CD8-positive, alpha-beta memory T cell (primary cell): ENCODE measurements at places on chromosomes 6 and 20.

GRCh38 chr6:17361013-17361412 is 32.4 kb upstream of the CAP2 start:
- DNase-seq = no peak
- H3K4me1 ChIP-seq = no peaks in the 10 kb centered on the region
- no peak overlapping the region for H3K27ac ChIP-seq
- H3K4me3 ChIP-seq = no peak overlapping the region

- H3K4me3 ChIP-seq = no peak overlapping the region
- H3K36me3 ChIP-seq = no peaks in the 10 kb centered on the region
- H3K4me1 ChIP-seq = no peaks in the 10 kb centered on the region
These were observed 122.3 kb downstream of the B3GAT2 start for GRCh38 chr6:70834520-70834919.

DNA sequence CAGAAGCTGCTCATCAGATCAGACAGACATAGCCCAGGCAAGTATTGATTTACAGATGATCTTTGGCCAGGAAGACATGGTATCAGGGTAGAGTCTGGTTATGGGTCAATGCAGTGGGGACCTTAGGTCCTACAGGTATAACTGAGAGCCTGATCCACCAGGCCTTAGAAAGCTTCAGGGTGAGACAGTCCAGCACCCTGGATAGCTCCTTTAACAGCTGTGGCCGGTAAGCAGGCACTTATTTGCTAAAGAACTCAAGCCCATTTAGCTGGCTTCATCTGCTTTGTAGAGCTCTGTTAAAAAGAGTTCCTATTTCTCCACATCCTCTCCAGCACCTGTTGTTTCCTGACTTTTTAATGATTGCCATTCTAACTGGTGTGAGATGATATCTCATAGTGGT is 39.6 kb downstream of the ESR1 start:
- H3K27ac ChIP-seq = no peak overlapping the region
- no peak overlapping the region for H3K4me3 ChIP-seq
- H3K36me3 ChIP-seq = no peaks in the 10 kb centered on the region
- H3K27me3 ChIP-seq = no peaks in the 10 kb centered on the region

- no peak overlapping the region for H3K27ac ChIP-seq
- H3K4me3 ChIP-seq = no peak overlapping the region
- no peaks in the 10 kb centered on the region for H3K27me3 ChIP-seq
- no peaks in the 10 kb centered on the region for H3K36me3 ChIP-seq
- DNase-seq = no peak
These were observed 3.9 kb downstream of the PRDM1 start for GRCh38 chr6:106090001-106090400.

GRCh38 chr6:146341493-146342230 is 202.0 kb upstream of the RAB32 start:
- DNase-seq = no peak
- H3K27me3 ChIP-seq = no peaks in the 10 kb centered on the region
- no peaks in the 10 kb centered on the region for H3K4me1 ChIP-seq
- H3K27ac ChIP-seq = no peak overlapping the region
- no peaks in the 10 kb centered on the region for H3K36me3 ChIP-seq

- no peak for DNase-seq
- no peaks in the 10 kb centered on the region for H3K36me3 ChIP-seq
- H3K4me3 ChIP-seq = no peak overlapping the region
- no peak overlapping the region for H3K27ac ChIP-seq
- no peaks in the 10 kb centered on the region for H3K27me3 ChIP-seq
These were observed 164.9 kb downstream of the ARHGAP18 start for GRCh38 chr6:129544892-129545612.

DNA sequence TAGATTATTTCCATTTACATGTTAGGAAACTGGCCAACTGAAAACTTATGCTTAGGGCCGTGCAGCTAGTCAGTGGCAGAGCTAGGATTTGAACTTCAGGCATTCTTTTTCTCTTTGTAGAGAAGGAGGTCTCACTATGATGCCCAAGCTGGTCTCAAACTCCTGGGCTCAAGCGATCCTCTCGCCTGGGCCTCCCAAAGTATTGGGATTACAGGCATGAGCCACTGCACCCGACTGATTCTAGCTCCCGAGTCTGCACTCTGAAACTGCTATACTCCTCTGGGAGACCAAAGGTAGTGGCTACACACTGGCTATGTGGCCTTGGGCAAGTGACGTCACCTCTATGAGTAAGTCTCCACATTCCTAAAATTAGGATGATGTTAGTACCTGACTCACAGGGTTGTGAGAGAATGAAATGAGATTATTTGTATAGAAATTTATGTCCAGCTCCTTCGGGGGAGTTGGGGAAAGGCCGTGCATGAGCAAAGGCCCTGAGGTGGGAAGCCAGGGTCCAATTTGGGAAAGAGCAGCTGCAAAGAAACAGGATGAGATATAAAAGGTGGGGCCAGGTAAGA is 6.4 kb downstream of the PLTP start:
- H3K27ac ChIP-seq = no peak overlapping the region
- no peak for DNase-seq

GRCh38 chr20:25295386-25296093 is 47.7 kb downstream of the PYGB start:
- no peak overlapping the region for H3K4me3 ChIP-seq
- H3K27ac ChIP-seq = no peak overlapping the region
- no peak for DNase-seq
- H3K36me3 ChIP-seq = no peaks in the 10 kb centered on the region
- H3K27me3 ChIP-seq = no peaks in the 10 kb centered on the region

GRCh38 chr6:29624520-29624961 is 8.4 kb downstream of the GABBR1 start:
- no peak for DNase-seq
- no peak overlapping the region for H3K4me3 ChIP-seq
- no peaks in the 10 kb centered on the region for H3K36me3 ChIP-seq

- H3K27ac ChIP-seq = no peak overlapping the region
- H3K27me3 ChIP-seq = no peaks in the 10 kb centered on the region
- no peaks in the 10 kb centered on the region for H3K36me3 ChIP-seq
- no peak overlapping the region for H3K4me3 ChIP-seq
- H3K4me1 ChIP-seq = peaks cover 27% of the 10 kb centered on the region
These were observed 64.2 kb downstream of the SGK1 start for GRCh38 chr6:134253681-134254080.

DNA sequence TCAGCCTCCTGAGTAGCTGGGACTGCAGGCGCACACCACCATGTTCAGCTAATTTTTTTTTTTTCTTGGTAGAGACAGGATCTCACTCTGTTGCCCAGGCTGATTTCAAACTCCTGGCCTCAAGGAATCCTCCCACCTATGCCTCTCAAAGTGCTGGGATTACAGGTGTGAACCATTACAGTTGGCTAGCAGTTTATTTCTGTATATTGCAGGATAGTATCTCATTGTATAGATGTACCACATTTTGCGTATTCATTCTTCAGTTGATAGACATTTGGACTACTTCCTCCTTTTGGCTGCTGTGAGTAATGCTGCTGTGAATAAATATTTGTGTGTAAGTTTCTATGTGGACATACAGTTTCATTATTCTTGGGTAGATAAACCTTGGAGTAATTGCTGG is 32.9 kb downstream of the ASXL1 start:
- peaks cover 24% of the 10 kb centered on the region for H3K4me1 ChIP-seq
- H3K36me3 ChIP-seq = peaks cover 9% of the 10 kb centered on the region
- no peak for DNase-seq
- H3K27ac ChIP-seq = no peak overlapping the region

GRCh38 chr6:106557837-106558236 is 71.5 kb downstream of the RTN4IP1 start:
- no peaks in the 10 kb centered on the region for H3K4me1 ChIP-seq
- H3K27me3 ChIP-seq = no peaks in the 10 kb centered on the region
- DNase-seq = no peak
- no peak overlapping the region for H3K27ac ChIP-seq
- peaks cover 30% of the 10 kb centered on the region for H3K36me3 ChIP-seq

DNA sequence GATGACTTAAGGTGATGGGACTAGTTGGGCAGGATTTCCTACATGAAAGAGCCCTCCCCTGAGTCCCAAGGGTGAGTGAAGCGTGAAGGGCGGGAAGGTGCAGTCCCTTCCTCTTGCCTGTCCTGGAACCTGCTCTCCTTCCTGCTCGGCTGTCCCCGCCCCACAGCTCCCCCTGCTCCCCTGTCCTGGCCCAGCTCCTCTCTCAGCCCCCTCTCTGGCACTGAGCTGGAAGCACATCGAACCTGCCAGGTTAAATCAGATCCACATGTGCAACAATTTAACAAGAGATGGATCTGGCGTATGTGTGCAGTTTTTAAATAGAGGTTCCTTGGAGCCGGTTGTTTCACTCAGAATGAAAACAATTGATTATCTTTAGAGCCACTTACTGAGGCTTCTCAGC is 95.0 kb downstream of the LRFN2 start:
- H3K4me3 ChIP-seq = no peak overlapping the region
- no peaks in the 10 kb centered on the region for H3K4me1 ChIP-seq
- no peak for DNase-seq
- H3K36me3 ChIP-seq = no peaks in the 10 kb centered on the region

- no peak for DNase-seq
- H3K36me3 ChIP-seq = no peaks in the 10 kb centered on the region
- peaks cover 40% of the 10 kb centered on the region for H3K4me1 ChIP-seq
- H3K27me3 ChIP-seq = no peaks in the 10 kb centered on the region
- no peak overlapping the region for H3K27ac ChIP-seq
- peak overlapping the region; percentile 5 for H3K4me3 ChIP-seq
These were observed 15.1 kb downstream of the E2F3 start for GRCh38 chr6:20416567-20417345.

GRCh38 chr6:38095054-38095453 is 275.5 kb downstream of the ZFAND3 start:
- no peaks in the 10 kb centered on the region for H3K4me1 ChIP-seq
- DNase-seq = no peak
- H3K4me3 ChIP-seq = no peak overlapping the region
- no peaks in the 10 kb centered on the region for H3K36me3 ChIP-seq
- no peak overlapping the region for H3K27ac ChIP-seq

DNA sequence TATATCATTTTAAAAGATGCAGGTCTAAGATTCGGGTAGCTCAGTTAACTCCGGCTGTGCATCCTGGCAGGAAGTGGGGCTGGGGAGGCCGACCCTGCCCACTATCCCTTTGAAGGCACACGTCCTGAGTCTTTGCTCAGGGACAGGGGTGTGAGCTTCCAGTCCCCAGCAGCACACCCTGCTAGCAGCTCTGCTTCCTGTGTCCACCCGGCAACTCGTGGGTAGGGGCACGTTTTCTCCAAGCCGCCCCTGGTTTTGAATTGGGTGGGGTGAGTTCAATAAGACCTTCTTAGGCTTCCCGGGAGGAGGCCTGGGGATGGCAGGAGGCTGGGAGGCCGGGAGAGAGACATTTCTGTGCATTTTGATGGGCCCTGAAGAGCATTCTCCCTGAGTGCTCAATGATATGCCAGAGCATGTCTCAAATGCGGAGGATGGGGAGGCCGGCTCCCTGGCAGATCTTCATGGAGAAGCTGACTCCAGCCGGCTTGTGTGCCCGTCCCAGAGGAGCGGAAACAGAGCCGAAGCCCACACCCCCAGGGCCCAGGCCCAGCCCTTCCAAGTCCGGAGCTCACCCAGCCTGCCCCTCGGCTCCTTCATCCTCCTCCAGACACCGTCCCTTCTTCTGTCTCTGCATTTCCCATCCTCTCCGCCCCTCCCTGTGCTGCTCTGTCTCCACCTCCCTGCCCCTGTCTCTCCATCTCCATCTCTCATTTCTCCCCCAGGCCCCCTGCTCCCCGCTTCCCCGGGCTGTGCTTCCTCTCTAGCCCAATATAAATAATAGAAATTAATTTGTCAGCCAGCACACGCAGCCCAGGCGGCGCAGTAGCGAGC is 36.3 kb upstream of the ZFAND3 start:
- H3K36me3 ChIP-seq = no peaks in the 10 kb centered on the region
- DNase-seq = no peak
- H3K4me3 ChIP-seq = no peak overlapping the region
- H3K27ac ChIP-seq = no peak overlapping the region
